NB4 (cell line): ENCODE measurements at places on chromosomes 12 and 14.
A peak's percentile ranks its signal among the peaks of the same experiment; 100 is the strongest.

DNA sequence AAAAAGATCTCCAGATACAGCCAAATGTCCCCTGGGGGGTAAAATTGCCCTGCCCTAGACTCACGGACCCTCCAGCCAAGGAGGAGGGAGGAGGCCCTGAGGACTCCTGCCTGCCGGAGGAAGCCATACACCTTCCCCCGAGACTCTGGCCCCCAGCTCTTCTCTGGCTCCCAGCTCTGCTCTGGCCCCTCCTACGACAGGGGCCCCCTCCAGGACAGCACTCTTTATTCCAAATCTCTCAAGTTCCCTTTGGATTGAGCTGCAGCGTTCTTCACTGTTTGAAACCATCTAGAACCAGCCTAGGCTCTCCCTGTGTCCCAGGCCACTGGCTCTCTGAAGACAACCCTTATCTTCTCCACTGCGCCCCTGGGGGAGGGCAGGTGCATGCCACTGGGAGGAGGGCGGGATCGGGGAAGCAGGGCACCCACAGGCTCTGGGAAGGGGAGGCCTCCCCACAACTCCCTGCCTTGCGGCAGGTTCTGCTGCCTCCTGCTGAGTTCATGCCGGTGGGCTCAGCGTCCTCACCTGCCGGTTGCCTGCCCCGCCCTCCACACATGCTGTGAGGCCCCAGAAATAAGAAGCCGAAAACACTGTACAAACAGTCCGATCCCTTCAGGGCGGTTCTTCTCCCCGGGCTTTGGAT lies 112.7 kb downstream of the DICER1 start:
- no peak for DNase-seq

GRCh38 chr12:124967016-124967739 lies 21.8 kb downstream of the DHX37 start:
- DNase-seq = no peak

GRCh38 chr12:98425859-98426258 lies 89.5 kb upstream of the TMPO start:
- no peak for DNase-seq

DNA sequence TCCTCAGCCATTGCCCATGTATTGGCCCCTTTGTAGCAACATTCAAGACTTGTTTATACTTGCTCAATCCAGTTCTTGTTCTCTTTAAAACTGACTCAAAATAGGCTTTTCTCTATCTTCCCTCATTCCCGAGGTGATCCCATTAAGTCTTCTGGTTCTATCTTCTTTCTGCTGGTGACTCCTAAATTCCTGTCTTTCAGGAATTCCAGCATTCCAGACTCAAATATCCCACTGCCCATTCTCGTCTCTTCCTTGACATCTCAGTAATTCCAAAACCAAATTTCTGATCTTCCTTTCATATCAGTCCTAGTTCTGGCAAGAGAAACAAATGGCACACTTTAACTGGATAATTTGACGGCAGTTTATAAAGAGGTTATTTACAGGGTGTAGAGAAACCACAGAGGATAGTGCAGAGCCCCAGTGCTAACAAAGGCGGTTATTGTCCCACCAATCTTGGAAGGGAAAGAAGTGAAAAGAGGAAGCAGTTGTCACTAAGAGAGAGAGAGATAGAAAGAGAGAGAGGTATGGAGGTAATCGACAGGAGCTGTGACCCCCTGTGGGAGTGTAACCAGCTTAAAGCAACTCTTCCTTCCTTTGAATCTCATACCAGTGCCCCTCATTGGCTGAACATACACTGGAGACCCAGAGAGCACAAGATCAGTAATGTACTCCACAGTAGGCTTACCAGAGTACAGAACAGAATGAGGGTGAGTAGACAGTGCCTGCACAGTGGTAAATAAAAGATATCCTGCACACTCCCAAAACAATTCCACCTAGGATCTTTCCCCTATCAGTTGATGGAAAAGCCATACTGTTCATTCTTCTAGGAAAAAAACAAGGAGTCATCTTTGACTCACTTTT lies 177.6 kb upstream of the LMNTD1 start:
- peak; percentile 82 for DNase-seq

DNA sequence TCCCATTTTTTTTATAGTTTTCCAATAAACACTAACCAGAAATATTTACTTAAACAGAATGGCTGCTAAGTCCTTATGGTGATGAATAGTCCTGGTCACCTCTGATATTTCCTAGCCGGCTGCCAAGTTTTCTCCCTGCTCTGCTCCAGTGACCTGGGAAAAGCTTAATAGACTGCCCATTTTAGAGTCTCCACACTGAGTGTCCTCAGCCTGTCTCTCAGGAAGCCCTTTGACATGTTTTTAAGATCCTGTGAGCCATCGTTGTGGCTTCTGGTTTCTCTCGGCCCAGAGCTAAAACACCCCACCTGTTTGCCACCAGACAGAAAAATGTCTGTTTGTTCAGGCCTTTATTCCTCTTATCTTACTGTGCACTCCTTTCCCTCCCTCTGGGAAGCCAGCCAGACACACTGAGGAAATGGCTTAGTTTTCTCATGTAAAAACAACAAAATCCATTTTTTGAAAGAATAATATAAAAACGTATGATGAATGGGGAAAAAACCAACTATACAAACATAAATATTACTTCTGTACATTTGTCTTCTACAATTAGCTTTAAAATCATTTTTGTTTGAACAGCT lies 25.4 kb upstream of the ALDH2 start:
- no peak for DNase-seq

DNA sequence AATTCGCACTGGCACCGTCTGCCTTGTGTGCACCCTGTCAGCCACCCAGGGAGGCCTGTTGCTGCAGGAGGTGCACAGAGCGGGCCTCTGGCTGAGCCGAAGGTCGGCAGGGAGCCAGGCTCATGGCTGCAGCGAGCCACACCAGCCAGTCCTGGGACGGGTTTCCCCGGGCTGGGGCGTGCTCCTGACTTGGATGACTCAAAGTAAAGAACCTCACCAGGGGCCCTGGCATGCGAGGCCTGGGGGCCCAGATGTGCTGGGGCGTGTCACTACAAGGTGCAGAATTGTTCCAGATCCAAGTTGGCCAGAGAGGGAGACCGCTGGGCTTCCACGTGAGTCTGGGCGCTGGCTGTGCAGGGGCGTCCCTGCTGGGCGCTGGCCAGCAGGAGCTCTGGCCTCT lies 34.5 kb downstream of the FBRSL1 start:
- DNase-seq = no peak

DNA sequence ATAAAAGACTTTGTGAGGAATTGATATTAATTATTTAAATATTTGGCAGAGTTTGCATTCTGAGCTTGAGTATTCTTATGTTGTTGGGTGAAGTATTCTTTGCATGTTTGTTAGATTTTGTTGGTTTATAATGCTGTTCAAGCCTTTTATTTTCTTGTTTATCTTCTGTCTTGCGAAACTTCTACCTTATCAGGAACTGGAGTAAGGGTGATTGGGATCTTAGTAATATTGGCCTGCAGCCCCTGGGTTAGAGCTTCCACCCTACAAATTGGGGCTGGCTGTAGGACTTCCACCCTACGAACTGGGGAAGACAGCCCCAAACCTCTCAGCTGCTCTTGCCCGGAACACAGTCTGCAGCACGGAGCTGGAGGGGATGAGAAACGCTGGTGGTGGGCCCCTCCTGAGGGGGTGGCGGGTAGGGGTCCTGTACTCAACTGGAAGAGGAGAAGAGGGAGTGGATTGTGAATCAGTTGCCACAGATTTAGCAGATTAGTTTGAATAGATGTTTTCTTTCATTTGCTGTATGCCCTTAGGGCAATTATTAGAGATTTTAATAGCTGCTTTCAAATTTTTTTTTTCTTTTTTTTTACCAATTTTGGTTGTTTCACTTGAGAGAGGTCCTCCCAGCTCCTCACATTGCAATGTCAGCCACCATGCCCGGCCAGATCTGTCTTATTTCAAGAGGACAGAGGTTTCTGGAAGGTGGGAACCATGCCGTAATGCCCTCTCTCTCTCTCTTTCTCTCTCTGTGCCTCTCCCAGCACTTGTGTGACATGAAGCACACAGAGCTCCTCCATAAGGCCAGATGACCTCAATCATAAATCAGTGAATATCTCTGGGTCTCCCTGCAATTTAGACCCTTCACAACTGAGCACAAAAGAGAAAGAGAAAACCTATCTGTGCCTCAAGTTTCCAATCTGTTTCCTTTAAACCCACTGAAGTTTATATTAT lies 123.4 kb downstream of the DICER1 start:
- DNase-seq = no peak

- peak; percentile 83 for DNase-seq
Observed at GRCh38 chr12:107515446-107515958, 170.1 kb upstream of the PWP1 start.

GRCh38 chr14:90091393-90091792 lies 29.6 kb downstream of the KCNK13 start:
- no peak for DNase-seq

- DNase-seq = no peak
Observed at GRCh38 chr12:25311506-25311905, 60.8 kb upstream of the KRAS start.

DNA sequence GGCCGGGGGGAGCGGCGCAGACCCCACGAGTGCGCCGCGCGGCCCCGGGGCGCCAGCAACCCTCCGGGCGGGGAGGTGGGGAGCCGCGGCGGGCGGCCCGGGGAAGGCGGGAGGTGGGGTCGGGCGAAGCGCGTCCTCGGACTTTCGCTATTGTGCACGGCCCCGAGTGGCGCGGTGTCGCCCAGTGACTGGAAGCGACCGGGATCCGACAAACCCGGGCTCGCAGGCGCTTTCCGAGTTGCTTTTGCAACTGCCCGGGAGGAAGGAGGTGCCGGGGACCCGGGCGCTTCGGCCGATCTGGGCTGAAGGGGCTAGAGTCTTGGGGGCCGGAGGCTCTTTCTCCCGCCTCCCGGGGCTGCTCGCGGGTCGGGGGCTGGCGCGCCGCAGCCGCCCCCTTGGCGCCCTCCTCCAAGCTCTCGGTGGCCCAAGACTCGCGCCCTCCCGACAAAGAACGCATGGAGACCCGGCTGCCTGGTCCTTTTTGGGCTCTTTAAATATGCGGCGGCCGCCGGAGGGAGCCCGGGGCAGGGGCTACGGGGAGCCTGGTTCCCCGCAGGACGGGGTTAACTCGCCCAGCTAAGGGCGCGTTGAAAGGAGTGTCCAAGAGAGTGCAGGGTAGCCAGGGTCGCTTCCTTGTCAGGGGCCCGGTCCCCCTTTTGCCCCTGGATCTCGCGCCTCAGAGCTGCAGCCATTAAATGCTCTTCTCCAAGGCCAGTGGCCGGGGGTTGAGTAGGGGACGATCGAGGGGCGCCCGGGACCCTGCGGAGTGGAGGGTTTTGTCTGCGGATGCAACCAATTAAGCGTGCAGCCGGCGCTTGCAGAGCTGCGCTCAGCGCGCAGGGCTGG lies 1.4 kb downstream of the HMGA2 start:
- peak; percentile 69 for DNase-seq

GRCh38 chr14:87824266-87824665 lies 168.7 kb downstream of the GALC start:
- DNase-seq = no peak
